NCI-H2081 (cell line): ENCODE measurements at places on chromosomes 12 and 14.

DNA sequence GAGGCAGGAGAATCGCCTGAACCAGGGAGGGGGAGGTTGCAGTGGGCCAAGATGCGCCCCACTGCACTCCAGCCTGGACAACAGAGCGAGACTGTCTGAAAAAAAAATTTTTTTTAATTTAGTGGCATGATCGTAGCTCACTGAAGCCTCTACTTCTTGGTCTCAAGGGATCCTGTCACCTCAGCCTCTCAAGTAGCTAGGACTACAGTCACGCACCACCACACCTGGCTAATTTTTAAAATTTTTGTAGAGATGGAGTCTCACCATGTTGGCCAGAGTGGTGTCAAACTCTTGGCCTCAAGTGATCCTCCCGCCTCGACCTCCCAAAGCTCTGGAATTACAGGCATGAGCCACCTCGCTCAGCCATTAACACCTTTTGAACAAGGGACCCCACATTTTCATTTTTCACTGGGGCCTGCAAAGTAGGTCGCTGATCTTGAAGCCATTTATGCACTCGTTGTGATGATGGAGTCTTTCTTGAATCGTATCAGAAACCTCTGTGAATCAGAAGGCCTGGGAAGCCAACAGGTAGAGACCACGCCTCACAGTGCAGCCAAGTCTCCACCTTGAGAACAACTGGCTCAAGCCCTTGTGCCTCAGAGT, 5.9 kb downstream of the HCAR1 start:
- no peak for DNase-seq

GRCh38 chr12:119500209-119500608, 93.4 kb upstream of the TMEM233 start:
- no peak for DNase-seq

DNA sequence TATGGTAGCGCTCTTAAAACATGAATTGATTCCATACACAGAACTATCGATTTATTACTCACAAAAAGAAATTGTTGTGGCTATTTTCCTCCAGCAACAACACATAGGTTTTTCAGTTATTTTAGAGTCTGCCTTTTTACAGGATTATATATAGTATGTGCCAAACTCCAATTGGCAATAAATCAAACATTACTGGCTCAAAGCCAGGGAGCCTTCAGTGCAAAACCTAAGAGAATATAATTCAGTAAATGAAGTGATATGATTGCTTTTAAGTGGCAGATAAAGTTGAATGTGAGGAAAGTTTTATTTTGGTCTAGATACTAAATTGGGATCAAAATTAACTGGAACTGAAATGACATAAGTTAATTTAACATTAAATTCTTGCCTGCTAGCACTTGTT, 234.8 kb downstream of the PIK3C2G start:
- DNase-seq, result no peak

GRCh38 chr12:109847142-109847735, 14.0 kb upstream of the TRPV4 start:
- no peak for DNase-seq

- no peak for DNase-seq
Observed at GRCh38 chr12:34392741-34393085, 370.4 kb downstream of the ALG10 start.

- DNase-seq, result no peak
Observed at GRCh38 chr12:2311020-2311778, 258.4 kb downstream of the CACNA1C start.

DNA sequence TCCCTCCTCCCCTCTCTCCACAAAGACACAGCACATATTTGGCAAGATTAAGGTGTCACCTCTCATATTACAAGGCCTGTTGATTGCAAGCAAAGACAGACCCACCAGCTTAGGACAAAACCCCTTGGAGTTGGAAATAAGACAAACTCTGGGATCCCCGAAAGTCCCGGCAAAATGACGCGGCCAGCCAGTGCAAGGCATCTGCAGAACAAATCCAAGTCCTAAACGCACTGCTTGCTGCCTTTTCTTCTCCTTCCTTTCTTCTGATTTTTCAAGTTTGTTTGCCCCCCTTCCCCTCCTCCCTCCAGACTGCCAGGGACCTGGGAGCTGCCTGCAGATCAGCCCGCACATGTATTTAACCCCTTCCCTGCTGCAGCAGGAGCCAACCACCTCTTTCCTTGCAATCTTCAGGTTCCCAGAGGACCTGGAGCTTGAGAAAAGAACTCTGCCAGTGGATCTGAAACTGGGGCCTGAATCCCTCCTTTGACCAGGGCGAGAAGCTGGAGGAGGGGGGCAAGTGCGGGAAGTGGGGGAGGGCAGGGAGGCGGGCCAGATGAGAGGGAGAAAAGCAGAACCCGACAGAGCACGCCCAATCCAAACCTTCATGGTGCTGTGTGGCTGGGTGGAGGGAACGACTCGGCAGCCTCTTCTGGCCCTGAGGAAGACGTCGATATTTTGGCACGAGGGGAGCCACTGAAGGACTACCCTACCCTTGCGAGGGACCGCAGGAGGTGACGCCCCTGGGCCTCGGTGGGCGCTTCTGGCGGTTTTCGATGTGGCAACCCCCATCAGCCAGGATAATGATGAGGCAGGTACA, 2.0 kb upstream of the NTF3 start:
- DNase-seq, result no peak

- no peak for DNase-seq
Observed at GRCh38 chr14:21073921-21074320, 3.8 kb downstream of the ARHGEF40 start.

GRCh38 chr12:112149596-112149995, 24.2 kb downstream of the TRAFD1 start:
- no peak for DNase-seq

- DNase-seq, result no peak
Observed at GRCh38 chr14:22928237-22929103, 706 bp downstream of the PRMT5 start.

DNA sequence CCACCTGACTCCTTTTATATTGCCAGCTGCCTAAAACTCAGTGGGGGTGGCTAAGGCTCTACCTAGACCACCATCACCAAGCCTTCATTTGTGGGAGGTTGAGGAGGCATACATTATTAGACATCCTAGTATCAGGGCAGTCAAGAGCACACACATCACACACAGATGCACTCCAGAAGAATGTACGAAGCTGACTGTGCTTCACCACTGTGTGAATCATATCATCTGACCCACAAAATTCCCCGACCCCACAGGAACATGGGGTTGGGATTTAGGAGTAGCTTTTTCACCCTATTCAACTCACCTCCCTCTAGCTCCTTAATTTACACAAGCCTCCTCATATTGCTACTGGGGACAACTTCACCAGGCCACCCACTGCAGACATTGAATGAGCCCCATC, 64.8 kb upstream of the BDKRB2 start:
- no peak for DNase-seq

- no peak for DNase-seq
Observed at GRCh38 chr14:36863271-36863670, 201.6 kb downstream of the PAX9 start.

GRCh38 chr12:49403971-49404450, 36.7 kb downstream of the SPATS2 start:
- DNase-seq, result no peak

GRCh38 chr14:59282378-59282765, 93.9 kb downstream of the DAAM1 start:
- no peak for DNase-seq

GRCh38 chr12:75439930-75440329, 40.6 kb upstream of the GLIPR1 start:
- DNase-seq, result no peak

DNA sequence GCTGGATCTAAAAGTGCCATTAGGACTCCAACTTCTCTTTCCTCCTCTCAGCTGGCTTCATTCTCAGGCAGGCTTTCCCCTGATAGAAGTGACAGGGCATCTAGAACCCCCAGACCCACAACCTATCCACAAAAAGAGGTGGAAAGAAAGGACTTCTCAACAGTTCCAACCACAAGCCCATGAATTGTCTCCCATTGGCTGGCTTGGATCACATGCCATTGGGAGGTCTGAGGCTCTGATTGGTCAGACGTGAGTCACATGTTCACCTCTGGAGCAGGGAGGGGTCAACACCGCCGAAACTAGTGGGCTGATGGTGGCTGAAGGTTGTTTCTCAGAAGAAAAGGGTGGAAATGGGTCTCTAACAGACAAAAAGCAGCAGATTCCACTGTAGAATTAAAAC, 47.2 kb downstream of the DRAM1 start:
- DNase-seq, result no peak

- DNase-seq, result no peak
Observed at GRCh38 chr14:61358554-61359226, 37.3 kb downstream of the PRKCH start.

DNA sequence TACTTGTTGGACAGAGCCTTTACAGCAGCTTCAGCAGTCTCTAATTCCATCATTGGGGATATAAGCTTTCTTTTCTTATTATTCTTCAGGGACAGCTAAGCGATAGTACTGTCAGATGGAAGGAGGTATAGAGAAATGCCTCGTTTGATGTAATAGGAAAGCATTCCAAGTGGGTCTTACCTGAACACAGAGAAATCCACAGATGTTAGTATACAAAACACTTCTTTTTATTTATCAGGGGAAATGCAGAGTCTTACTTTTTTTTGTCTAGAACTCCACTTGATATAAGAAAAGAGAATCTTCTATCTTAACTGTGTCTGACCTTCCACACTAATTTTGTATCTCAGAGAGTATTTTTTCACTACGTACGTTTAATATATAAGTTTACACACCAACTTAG, 1.9 kb downstream of the SYT1 start:
- no peak for DNase-seq

DNA sequence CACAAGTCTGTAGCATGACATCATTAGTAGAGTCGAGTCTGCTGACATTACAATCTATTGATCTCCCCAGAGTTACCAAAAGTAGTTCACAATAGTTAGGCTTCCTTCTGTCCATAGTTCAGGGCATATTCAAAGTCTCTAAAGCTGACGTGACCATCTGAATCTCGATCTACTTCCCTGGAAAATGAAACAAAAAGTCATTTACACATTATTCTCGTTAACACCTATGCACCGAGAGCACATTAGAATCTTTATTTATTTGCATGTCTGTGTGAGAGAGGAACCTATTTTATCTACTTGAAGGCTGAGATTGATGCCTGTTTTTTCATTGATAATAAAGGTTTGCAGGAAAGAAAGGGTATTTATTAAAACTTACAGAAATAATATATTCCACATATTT, 157.4 kb downstream of the EFCAB11 start:
- DNase-seq, result no peak

GRCh38 chr12:54954801-54955200, 29.8 kb downstream of the TESPA1 start:
- no peak for DNase-seq

DNA sequence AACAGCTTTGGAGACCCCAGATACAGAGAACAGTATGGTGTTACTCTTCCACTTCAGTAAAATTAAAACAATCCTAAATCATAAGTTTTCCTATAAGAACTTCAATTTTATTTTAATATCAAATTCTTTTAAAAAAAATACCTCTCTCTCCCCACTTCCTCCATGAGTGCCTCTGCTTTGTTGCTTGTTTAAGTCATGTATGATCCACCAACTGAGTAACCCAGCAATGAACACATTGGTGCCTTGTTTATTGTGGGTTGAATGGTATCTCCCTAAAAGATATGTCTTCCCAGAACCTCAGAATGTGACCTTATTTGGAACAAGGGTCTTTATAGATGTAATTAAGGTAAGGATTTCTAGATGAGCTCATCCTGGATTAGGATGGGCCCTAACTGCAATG, 143.5 kb upstream of the EGLN3 start:
- DNase-seq, result no peak

- DNase-seq, result no peak
Observed at GRCh38 chr12:122395319-122395718, 27.1 kb downstream of the CLIP1 start.

- no peak for DNase-seq
Observed at GRCh38 chr12:56803750-56804149, 40.6 kb downstream of the HSD17B6 start.

GRCh38 chr12:65532162-65532561, 253.7 kb downstream of the MSRB3 start:
- no peak for DNase-seq

DNA sequence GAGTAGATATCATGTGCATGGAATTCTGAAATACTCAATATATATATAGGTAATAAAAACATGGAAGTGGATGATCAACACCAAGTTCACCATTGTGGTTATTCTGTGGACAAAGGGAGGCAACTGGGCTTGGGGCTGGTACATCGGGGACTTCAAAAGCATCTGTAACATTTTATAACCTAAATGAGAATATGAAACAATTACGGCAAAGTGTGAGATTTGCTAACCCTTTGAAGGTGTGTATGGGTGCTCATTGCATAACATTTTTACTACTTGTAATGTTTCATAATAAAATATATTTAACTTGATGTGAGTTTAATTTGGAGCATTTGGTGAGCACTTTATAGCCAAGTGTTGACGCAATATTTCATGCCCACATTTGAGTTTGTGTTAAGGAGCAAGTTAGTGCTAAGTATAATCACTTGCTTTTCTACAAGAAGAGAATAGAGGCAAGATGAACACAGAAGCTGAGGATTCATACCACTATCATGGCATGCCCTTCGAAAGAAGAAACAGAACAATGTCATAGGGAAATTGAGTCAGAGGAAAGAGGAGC, 109.3 kb downstream of the NTN4 start:
- DNase-seq, result no peak

DNA sequence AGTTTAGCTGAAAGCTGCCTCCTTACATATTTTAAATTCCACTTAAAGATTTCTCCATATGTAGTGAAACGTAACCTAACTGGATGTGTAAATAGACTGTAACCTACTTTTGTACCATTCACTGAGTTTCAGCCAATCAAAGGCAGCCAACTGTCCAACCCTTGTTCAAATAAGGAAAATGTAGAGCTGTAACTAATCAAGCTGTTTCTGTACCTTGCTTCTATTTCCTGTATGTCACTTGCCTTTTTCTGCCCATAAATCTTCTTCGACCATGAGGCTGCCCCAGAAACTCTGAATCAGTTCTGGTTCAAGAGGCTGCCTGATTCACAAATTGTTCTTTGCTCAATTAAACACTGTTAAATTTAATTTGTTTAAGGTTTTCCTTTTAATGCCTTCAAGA, 6.3 kb downstream of the SLC7A8 start:
- DNase-seq, result no peak

GRCh38 chr12:65798918-65799317, 25.4 kb upstream of the HMGA2 start:
- DNase-seq, result no peak

- peak; percentile 93 for DNase-seq
Observed at GRCh38 chr12:49088150-49088931, 6.3 kb downstream of the DHH start.

GRCh38 chr14:59017285-59017965, 171.0 kb upstream of the DAAM1 start:
- DNase-seq, result no peak

DNA sequence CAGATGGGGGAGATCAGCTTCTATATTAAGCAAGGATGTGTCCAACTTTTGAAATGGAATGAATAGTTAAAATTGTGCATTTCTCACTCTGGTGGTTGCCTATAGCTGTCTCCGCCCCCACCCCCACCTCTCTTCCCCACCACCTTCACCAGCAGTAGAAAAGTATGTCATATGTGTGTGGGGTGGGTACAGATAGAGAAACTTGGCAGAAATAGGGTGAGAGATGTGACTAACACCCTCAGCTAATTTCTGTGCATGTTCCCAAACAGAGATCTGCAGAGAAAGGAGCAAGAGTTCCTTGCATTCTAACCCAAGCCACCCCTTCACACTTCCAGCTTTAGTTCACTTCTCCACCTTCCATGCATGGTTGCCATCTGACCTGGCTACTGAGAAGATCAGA, 980.1 kb downstream of the NRXN3 start:
- DNase-seq, result no peak
